RPMI7951 (cell line): ENCODE measurements at places on chromosomes 3 and 15. TPM values are rescaled to one million over a fixed set of nuclear protein-coding genes. Genes with fewer than 3 reads are reported as not detected.
A peak's percentile ranks its signal among the peaks of the same experiment; 100 is the strongest.

TM4SF18 gene
- total RNA-seq, result 5.2 and 5.8 TPM in 2 replicates

DNA sequence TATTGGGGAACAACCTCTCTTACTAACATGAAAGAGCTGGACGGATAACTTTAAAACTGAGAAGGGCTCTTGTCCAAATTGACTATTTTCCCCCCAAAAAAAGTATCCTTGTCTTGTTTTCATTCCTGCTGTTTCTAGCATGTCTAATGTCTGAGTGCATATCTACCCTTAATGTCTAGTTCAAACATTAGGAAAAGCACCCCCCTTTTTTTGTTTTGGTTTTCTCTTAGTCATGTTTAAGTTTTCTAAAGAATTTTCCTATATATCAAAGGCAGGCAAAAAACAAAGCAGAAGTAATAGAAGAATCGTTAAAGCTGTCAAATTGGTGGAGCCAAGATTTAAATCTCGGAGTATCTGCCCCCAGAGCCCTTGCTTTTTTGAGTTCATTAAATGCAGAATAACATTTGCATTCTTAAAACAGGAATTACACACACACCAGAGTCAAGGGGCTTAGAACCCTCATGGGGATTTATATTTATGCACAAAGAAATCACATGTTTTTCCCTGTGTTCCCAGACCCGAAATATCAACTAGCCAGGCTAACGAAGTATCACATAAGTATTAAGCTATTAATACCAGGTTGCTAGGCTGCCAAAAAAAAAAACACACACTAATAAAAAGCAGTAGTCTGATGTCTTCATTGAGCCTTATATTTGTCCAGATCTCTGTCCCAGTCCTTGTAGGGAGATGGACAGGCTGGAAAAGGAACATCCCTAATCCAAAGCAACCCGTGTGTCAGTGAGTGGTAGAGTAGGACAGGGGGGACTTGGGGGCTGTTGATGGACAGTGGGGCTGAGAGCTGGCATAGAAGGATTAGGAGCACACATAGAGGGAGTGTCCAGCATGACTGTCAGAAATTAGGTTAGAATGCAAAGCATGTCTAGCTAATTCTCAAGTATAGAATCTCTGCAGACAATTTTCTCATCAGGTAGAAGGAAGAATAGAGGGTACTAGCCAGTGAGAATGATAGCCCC lies 103.6 kb upstream of the BFSP2 start:
- no peak for DNase-seq

TICRR gene
- 9.0 and 11.7 TPM in 2 replicates for total RNA-seq

GRCh38 chr15:73712107-73712506 lies 27.9 kb downstream of the CD276 start:
- no peak for DNase-seq

DNA sequence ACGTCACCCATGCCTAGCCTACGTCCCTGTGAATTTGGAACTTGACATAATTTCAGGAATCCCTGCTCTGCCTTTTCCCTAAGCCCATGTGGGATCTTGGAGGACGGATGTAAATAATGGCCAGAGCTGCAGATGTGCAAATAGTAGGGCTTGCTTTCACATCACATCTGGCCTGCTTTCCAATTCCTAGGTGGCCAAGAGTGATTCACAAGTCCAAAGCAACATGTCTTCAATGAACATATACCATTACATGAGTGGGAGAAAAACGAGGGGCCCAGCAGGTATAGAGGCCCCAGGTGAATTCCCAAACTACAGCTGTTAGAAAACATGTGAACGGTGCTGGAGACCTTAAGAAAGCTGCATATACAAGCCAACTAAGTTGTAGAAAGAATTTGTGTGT lies 214.6 kb downstream of the MAGI1 start:
- DNase-seq, result no peak

- no peak for DNase-seq
Observed at GRCh38 chr3:19114461-19114860, 33.8 kb upstream of the KCNH8 start.

GRCh38 chr15:68423359-68424296 lies 8.3 kb downstream of the ITGA11 start:
- no peak for DNase-seq

CCR9 gene
- total RNA-seq, result not detected in 2 replicates

GRCh38 chr3:14989943-14990779 lies 42.8 kb downstream of the NR2C2 start:
- no peak for DNase-seq

SCN5A gene
- under 0.01 and 0.59 TPM in 2 replicates for total RNA-seq

- DNase-seq, result no peak
Observed at GRCh38 chr15:73024168-73024567, 28.1 kb upstream of the NEO1 start.

GRCh38 chr3:106371971-106372805 lies 503.4 kb upstream of the CBLB start:
- DNase-seq, result no peak

DNA sequence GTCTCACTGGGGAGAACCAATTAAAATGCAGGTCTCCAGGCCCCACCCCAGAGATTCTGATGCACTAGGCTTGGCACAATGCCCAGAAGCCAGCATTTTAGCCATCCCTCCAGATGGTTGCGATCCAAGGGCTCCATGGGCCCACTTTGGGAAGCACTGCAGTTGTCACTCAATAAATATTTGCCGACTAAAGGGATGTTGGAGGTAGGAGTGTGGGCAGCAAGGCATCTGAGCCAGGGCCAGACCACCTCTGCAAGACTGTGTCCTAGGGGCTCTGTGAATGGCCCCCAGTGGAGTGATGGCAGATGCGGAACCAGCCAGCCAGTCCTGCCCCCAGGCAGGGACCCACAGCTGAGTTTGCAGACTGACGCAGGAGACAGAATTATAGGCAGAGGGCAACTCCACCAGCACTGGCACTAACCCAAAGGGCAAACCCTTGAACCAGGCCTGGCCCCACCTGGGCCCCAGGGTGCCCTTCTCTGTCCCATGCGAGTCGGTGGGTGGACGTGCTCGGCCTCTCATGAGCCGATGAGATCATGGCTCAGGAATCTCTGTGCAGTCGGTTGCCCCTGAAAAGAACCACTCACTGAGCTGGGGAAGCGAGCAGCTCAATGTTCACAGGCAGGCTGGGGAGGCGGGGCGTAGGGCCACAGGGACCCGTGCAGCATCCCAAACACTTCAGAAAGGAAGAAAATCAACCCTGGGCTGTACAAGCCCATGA lies 49.7 kb downstream of the SEMA5B start:
- peak; percentile 97 for DNase-seq

KIF15 gene
- 30.2 and 41.2 TPM in 2 replicates for total RNA-seq

DNA sequence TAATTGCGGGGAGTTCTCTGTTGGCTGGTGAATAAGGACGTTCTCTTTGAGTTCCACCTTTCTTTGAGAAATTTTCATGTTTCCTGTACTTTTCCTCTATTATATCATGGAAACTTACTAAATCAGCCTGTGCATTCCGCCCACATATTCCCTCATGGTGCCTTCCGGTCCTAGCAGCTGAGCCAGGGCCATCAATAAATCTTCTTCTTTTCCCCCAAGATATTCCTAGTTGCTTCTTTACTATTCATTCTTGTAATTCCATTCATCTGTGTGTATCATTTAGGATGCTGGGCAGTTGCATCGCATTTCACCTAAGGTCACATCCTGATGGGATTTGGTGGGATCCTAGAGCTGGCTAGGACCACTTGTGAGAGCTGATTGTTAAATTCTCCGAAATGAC lies 139.2 kb downstream of the RBMS3 start:
- no peak for DNase-seq

- DNase-seq, result no peak
Observed at GRCh38 chr3:114081037-114081436, 24.5 kb downstream of the QTRT2 start.
